ENCODE measurements at places on chromosomes 6 and 20.

- peak; percentile 49 for DNase-seq
Measured at GRCh38 chr6:163427498-163428254, 13.2 kb downstream of the QKI start.

- DNase-seq, result no peak
Measured at GRCh38 chr20:58138395-58138794, 90.1 kb downstream of the ANKRD60 start.

- DNase-seq, result no peak
Measured at GRCh38 chr6:246352-246751, 45.9 kb upstream of the DUSP22 start.

DNA sequence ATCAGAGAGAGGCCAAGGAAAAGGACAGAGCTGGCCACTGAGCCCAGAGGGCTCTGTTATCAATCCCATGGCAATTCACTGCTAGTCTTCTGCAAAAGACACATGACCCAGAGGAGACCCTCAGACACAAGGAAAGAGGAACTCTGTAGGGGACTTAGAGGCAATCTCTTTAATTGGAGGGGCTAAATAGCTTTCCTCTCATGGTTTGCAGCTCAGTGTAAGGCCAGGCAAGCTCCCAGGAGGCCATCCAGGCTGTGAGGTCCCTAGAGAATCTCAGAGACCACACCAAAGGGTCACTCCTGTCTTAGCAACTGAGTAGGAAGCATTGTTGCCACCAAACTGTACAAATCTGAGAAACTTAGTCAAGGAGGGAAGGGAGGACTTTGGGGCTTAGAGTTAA, 10.0 kb upstream of the HLA-DOA start:
- no peak for DNase-seq

- DNase-seq, result no peak
Measured at GRCh38 chr6:13517116-13517515, 29.7 kb upstream of the GFOD1 start.

- no peak for DNase-seq
Measured at GRCh38 chr6:116545651-116546050, at the start of gene TRAPPC3L. Gene TRAPPC3L (minus strand): TSS chr6:116545684. CDS start chr6:116545514, 170 bp downstream.

DNA sequence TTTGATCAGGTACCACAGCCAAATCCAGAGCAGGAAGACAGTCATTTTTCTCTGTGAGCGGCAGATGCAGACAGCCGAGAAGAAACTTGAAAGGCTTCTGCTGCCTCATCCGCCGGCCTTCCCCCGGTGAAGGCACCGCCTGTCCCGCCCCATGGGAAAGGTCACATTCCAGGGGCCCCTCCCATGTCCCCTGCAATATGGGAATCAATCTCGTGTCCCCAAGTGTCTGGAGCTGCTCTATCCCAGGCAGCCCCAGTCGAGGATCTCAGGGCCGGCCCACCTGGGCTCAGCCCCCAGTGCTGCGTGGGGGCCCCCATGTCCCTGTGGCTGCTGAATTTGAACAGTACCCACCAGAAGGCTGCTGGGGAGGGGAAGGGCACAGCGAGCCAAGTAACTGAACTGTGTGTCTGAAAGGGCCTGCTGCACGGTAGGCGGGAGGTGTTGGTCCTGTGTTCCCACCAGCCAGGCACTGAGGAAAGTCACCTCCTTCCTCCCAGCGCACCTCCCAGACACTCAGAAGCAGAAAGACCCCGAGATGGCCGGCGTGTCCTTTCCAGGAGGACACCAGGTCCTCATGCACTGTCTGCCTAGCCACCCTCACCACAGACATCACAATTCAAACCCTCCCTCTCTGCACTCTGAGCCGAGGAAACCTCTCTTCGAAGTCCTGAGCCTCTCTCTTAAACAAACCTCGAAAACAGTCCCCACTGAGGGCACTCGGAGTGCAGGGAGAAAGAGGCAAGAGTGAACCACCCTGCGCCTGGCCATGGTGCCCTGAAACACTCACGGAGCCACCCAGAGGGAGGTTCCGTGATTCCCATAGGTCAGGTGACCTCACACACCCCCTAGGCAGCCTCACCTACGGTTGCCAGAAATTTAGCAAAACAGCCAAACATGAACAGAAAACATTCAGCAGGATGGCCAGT, 99.3 kb downstream of the PSMB1 start:
- no peak for DNase-seq

DNA sequence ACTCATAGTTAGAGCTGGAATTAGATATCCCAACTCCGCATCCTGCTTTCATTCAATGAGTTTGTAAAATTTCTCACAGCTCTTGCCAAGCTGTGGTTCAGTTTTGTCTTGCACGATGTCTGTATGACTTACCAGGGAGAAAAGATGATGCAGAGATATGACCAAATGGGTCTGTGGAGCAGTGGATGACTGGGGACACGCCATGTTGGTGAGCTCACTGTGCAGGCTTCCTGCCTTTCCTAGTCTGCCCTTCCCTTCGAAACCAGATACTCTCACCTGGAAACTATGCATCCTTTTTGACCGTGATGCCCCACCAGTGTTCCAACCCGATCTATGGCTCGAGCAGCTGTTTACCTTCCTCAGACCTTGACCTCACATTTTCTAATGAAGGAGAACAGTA, 262.7 kb upstream of the BMP2 start:
- no peak for DNase-seq

Data from NCI-H82 (cell line).